SJCRH30 (cell line): ENCODE measurements at places on chromosomes 5 and 9. TPM values are rescaled to one million over a fixed set of nuclear protein-coding genes. Genes with fewer than 3 reads are reported as not detected.

- H3K36me3 ChIP-seq = no peaks in the 10 kb centered on the region
- no peak overlapping the region for H3K4me3 ChIP-seq
- DNase-seq = no peak
- peak overlapping the region; percentile 47 for H3K27ac ChIP-seq
Observed at GRCh38 chr9:133957328-133957727, 34.8 kb downstream of the VAV2 start.

The MLANA gene
- total RNA-seq = 0.04 TPM in 1 of 2 replicates, not detected in the other

GRCh38 chr5:6829150-6829784 is 116.0 kb downstream of the TENT4A start:
- DNase-seq = no peak
- H3K36me3 ChIP-seq = no peaks in the 10 kb centered on the region
- no peak overlapping the region for H3K27ac ChIP-seq
- H3K4me1 ChIP-seq = no peaks in the 10 kb centered on the region; the same call in 1 of the 2 replicates
- H3K4me3 ChIP-seq = no peak overlapping the region

- 0 out of 2 replicates have a peak, but pooled peaks cover 3% of the 10 kb centered on the region for H3K36me3 ChIP-seq
- H3K4me3 ChIP-seq = no peak overlapping the region
- H3K4me1 ChIP-seq = peaks cover 21% of the 10 kb centered on the region
- no peaks in the 10 kb centered on the region for H3K27me3 ChIP-seq
- DNase-seq = no peak
Observed at GRCh38 chr9:16866587-16866986, 3.9 kb downstream of the BNC2 start.

The SH3TC2 gene
- total RNA-seq = 11.8 and 14.1 TPM in 2 replicates

The HNRNPH1 gene
- total RNA-seq = 828 and 1,009 TPM in 2 replicates

GRCh38 chr5:100667161-100667630 is 132.0 kb downstream of the FAM174A start:
- H3K27me3 ChIP-seq = no peaks in the 10 kb centered on the region
- no peak for DNase-seq
- no peak overlapping the region for H3K4me3 ChIP-seq
